ENCODE measurements at places on chromosomes 2 and 18. TPM values are rescaled to one million over a fixed set of nuclear protein-coding genes. Genes with fewer than 3 reads are reported as not detected.

DNA sequence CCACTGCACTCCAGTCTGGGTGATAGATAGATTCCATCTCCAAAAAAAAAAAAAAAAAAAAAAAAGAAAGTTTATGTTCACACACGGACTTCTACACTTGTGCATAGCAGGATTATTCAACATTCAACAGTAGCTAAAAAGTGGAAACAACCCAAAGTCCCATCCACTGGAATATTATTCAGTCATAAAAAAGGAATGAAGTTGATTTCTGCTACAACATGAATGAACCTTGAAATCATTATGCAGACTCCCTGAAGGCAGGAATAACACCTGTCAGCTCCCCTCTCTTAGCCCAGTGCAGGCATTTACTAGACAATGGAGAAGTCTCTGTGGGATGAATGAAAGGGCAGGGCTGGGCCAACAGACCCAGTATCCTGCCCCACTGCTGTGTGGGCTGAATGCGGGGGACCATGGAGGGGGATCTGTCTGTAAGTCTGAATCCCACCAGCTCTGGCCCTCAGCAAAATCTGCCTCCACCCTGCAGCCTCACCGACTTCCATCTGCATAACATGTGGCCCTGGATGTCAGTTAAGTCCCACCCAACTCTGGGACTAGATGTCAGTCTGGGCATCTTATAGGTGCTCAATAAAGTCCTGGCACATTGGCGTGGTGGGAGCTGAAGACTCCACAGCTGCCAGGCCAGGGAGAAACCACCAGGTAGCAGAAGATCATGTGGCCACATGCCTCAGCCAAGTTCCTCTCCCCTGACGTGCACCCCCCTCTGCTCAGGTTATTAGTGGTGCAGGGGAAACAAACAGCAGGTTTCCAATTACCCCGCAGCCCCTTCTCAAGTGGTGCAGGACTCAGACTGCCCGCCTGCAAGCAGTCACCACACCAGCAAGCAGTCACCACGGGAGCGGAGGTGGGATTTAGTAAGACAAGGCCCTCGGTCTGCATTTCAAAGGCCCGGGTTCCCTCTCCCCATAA, 8.9 kb downstream of the ZFP36L2 start:
- no peak for DNase-seq

DNA sequence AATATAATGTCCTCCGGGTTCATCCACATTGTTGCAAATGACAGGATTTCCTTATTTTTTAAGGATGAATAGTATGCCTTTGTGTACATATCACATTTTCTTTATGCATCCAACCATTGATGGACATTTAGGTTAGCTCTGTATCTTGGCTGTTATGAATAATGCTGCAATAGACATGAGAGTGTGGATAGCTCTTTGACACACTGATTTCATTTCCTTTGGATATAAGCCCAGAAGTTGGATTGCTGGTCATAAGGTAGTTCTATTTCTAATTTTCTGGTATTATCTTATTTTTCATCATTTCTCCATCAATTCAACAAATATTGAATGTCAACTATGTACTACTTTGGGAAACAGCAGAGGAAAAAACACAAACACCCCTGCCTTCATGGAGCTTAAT, 423.3 kb downstream of the MTX2 start:
- no peak for DNase-seq

DNA sequence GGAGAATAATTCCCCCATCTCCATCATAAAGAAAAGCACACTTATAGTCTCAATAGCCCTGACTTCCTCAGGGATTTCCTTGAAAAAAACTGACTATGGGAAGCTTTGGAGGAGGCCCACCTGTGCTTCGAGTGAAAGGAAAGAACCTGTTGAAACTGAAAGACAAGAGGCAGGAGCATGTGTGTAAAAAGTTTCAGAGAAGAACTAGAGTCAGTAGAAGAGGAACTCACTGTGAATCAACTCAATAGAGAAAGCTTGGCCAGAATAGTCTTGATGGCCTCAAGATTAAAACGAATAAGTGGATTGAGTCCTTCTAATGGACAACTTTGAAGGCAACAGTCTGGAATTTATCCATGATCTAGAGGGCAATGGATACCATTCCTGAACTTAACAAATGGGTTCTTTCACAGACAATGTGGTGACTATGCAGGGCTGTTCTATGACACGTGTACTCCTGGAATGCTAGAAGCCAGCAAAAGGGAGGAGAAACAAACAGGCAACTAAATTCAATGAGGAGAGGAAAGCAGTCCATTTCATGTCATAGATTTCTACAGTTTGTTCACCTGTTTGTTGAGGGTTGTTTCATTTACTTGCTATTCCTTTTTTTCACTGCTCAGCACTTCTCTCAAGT, 442.3 kb downstream of the GRB14 start:
- DNase-seq = no peak

FOXI3 gene
- total RNA-seq = not detected

MTCL1 gene
- total RNA-seq = 29.6 TPM

SLC66A3 gene
- total RNA-seq = 17.4 TPM
